8988T (cell line): ENCODE measurements at places on chromosomes 7 and 10.

DNA sequence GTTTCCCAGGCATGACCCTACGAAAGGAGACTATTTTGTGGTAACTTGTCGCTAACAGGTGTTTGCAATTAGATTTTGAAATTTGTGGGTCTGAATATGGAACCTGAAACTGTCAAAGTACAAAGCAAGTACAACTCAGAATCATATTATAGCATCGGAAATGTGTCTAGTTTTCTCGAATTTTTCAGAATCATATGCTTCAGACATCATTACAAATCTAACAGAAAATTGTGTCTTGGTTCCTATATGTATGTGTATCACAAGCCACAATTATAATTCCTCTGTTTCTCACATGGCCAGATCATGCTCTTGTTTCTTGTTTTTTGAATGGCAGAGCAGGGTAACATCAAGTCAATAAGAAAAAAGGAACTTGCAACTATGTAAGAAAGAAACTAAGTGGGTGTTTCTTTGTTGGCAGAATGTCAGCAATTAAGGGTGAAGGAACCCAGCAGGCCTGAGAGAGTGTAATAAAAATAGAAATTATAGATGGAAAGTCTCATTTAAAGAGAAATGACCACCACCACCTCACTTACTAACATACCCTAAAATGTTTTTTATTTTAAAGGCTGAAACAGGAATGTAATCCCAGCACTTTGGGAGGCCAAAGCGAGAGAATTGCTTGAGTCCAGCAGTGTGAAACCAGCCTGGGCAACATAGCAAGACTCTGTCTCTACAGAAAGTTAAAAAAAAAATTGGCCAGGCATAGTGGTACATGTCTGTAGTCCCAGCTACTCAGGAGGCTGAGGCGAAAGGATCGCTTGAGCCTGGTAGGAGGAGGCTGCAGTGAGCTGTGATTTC, 51.3 kb downstream of the PRTFDC1 start:
- DNase-seq = no peak

GRCh38 chr10:131729938-131730660, 170.7 kb upstream of the PPP2R2D start:
- no peak for DNase-seq

- DNase-seq = no peak
These were observed 49.4 kb downstream of the GPR26 start for GRCh38 chr10:123715546-123715945.

GRCh38 chr7:148214101-148214500, 376.5 kb upstream of the C7orf33 start:
- DNase-seq = no peak

GRCh38 chr7:127812540-127812939, 160.5 kb downstream of the SND1 start:
- DNase-seq = no peak

- no peak for DNase-seq
These were observed 32.5 kb upstream of the DOCK1 start for GRCh38 chr10:126872768-126873167.

DNA sequence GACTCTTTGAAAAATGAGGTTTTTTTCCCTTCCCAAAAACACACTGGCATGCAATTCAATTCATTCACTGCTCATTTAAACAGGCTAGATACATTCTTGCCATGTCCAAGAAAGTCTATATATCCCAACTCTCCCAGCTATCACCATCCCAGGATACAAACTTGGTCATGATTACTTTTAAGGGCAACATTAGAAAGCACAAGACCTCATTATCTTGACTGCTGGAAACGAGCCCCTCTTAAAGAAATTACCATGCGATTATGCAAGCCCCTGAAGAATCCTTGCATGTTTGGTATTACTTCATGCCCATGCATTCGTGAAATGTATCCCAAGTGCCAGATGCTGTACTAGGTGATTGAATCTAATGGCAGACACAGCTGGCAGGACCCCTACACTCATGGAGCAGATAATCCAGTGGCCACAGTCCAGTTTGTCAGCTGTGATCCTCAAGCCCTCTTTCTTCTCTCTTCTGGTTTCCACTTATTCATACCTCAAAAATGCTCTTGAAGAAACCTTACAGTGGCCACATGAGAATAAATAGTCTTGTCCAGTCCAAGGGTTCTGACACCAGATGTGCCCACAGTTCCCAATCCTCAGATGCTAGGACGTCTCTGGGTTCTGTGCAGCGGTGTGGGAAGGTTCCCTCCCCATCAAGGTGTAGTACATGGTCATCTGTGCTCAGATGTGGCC, 103.7 kb upstream of the HABP2 start:
- DNase-seq = no peak

- DNase-seq = no peak
These were observed 10.3 kb downstream of the FAM3C start for GRCh38 chr7:121385800-121386179.

- DNase-seq = no peak
These were observed 89.7 kb downstream of the AASS start for GRCh38 chr7:122054393-122054792.

- no peak for DNase-seq
These were observed 302.1 kb downstream of the CACNA2D1 start for GRCh38 chr7:82141427-82141826.

GRCh38 chr10:114713525-114714090, 55.5 kb upstream of the ABLIM1 start:
- DNase-seq = no peak

- DNase-seq = no peak
These were observed 38.7 kb downstream of the PHTF2 start for GRCh38 chr7:77837275-77837674.

DNA sequence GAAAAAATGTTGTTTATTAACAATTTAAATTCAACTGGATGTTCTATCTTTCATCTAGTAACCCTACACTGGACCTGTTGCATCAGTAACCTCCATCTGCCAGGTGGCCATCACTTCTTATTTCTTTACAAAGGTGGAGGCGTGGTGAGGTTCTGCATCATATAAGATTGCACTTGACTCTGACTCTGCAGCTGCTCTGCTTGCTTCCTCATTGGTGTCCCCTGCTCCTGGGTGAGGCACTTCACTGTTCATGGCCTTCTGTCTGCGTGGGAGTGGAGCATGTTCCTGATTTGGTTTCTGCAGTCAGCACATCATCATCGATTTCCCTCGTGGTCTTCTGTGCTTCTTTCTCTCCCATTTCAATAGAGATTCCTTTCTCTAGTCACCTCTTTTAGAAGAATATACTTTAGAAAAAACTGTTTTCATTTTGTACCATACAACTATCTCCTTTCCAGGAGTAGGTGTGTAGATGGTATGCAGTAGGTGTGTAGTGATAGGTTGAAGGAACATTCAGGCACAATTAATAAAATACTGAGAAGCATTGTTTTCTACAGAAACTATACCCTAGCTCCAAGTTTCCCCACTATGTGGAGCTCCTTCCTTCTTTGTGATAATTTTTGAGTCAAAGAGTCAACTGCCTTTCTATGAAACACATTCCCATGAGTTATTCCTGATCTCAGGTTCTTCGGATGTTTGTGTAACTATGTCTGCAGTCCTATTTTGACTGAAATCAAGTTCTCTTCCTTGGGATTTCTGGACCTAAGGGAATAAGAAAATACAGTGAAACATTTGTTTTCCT, 231.7 kb upstream of the CNTNAP2 start:
- DNase-seq = no peak

- DNase-seq = no peak
These were observed 175.7 kb downstream of the LRRN3 start for GRCh38 chr7:111266613-111267012.

- DNase-seq = peak; percentile 18
These were observed 57.2 kb upstream of the ANK3 start for GRCh38 chr10:60446851-60447250.

- no peak for DNase-seq
These were observed 614.7 kb downstream of the PTPRN2 start for GRCh38 chr7:157972914-157973313.

DNA sequence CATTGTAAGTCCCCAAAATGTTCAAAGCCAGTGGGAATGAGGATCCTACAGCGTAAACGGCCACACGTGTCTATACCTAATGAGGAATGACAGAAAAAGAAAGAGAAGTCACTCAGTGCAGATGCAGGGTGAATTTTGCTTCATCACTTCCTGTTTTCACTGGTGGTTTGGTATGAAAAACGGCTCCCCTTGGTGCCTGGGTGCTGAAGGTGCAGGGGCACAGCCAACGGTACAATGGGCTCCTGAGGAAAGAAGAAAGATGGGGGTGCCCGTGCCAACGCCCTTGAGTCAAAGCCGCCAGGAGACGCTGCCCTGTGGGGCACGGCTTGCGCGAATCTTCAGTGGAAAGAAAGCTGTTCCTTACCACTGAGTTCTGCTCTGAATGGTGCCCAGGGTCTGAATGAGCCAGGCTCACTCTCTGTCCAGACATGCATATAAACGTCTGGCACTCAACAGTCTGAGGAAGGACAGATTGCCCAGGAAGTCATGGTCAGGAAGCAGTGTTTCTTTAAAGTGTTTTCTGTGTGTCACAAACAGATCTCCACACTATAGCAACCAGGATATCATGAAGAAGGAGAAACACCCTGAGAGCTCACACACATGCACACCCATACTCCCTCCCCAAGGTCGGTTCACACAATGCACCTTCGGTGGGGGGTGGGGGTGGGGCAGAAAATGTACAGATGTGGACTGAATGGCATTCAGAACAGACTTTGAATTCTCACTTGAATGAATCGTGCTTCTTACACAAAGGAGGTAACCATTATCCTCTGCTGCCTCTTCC, 105.8 kb downstream of the ELMO1 start:
- no peak for DNase-seq

DNA sequence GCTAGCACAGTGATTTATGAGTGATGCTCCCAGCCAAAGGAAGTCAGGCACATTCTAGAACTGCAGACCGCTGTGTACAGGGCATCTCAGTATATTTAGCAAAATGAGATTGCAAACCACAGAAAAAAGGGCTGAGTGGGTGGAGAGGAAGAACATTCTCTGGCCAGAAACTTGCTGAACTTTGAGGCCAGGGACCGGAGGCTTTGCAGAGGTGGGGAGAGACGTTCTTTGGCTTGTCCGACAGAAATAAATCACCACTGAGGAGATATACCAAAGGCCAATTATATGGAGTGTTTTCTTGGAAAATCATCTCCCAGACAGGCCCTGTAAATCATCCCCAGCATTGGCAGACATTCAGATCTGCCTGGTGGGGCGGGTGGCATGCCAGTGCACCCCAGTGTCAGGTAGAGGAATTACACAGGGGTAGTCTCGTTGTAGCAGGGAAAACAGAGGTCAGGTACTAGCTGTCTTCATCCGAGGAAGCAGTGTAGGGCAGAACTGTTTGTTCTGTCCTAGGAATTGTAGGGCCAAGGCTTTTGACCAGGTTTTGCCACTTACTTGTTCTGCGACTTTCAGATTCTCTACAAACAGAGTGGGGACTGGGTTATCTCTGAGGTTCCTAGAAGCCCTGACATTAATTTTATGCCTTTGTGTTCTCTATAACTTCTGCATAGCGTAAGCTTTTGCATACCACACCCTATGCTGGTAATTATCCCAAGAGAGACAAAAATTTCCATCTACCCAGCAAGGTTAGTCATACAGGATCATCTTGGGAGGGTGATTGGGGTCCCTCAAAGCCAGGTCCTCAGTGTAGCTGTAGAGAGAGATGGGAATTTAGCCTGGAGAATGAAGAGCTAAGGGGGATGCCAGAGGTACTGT, 655.6 kb downstream of the LRMDA start:
- DNase-seq = peak; percentile 20

- DNase-seq = no peak
These were observed 269.2 kb downstream of the BAMBI start for GRCh38 chr10:28946479-28946878.

- DNase-seq = no peak
These were observed 70.3 kb downstream of the CALML3 start for GRCh38 chr10:5595095-5595494.

GRCh38 chr7:94492601-94493000, 17.0 kb upstream of the CASD1 start:
- no peak for DNase-seq

DNA sequence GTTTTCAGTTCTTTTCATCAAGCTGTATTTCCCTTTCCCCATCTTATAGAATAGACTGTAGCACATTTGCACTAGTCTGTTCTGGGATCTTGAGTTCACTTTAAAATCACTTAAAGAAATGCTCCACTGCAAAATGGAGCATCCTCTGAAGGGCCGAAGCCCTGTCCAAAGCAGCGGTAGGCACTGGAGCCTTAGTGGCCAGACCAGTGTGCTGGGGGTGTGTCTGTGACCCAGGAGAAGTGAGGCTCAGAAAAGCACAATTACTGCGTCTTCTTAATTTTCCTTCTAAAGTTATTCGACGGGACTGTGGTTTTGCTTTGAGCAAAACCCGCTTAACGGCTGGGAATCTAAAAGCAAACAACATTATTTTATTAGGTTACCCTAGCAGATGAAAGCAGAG, 205.7 kb downstream of the SLC25A13 start:
- no peak for DNase-seq

DNA sequence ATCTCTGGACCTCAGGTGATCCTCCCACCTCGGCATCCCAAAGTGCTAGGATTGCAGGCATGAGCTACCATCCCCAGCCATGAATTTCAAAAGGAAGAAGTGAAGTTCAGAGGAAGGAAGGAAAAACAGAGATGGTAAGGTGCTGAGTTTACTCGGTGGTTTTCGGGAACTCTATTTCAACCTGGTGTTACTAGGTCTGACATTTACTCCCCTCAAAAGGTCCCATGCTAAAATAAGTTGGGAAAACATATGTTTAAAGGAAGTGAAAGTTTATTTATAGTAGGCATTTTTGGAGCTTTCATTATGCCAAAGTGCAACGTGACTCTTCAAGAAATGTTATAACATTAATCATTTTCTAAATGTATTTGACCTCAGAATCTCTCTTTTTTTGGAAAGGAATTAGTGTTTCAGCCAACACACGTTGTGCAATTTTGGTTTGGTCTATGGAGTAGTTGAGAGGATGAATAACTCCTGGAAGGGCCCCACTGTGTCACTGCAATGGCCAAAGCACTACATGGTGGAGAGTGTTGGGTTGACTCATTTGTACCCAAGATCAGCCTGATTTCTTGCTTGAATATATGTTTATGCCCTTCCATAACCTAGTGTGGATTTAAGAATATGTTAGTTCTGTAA, 114.7 kb upstream of the FAM171A1 start:
- DNase-seq = no peak

GRCh38 chr7:20601121-20601520, 14.3 kb upstream of the ABCB5 start:
- no peak for DNase-seq

DNA sequence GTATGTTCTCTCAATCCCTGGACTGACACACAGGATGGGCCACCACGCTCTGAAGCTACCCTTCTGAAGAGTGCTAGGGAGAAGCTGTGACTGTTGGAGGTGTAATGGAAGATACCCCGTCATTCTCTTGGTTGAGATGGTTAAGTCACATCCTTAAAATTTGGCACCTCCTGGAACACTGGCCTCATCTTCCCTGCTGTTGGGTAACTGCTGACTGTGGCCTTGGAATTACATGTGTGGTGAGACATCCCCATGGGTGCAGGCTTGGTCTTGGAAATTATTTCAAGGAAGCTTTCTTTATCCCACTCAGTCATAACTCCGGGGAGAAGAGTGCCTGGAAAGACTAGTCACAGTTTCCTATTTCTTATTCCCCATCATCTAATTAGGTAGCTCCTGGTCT, 62.0 kb downstream of the LRMDA start:
- no peak for DNase-seq

DNA sequence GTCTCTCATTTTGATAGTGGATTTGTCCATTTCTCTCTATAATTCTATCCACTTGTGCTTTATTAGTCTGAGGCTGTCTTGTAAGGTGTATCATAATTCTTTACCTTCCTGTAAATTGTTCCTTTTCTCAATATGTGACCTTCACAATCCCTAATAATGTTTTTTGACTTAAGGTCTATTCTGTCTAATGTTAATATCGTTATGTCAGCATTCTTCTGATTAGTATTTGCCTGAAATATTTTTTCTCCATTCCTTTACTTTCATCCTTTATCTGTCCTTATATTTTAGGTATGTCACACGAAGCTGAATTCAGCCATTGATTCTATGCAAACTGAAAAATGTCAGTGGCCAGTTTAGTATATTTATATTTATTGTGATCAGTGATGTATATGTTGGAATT, 99.8 kb downstream of the HBP1 start:
- DNase-seq = no peak
